ENCODE measurements at places on chromosomes 2 and 18.
A peak's percentile ranks its signal among the peaks of the same experiment; 100 is the strongest.

DNA sequence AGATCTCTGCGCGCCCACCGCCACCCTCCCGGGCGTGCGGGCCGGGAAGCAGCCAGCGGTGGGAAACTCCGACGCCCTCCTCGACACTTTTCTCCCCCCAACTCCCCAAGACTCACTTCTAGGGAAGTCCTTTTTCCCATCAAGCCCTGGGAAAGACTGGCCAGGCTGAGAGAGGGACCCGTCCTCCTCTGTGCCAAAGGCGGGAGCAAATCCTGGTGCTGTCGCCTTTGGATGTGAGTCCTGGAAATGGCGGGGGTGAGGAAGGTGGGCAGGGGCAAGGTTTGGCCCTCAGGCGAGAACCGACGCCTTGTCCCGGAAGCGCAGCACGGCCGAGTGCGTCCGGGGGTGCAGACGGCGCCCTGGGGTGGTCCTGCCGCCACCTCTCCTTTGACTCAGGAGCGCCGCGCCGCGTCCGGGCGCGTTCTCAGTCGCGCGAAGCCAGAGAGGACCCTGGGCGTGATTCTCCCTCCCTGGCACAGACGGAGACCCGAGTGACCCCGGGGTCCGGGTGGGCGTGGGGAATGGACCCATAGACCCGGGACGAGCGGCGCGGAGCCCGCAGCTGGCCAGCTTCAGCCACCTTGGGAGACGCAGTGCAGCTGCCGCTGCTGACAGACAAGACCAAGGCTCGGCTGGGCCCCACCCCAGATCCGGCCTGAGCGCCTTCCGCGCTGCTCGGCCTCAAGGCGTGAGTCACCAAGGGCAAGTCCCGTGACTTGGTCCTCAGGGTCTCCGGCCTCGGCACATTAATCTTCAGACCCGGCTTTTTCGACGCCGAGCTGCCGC is 3.5 kb upstream of the LBX2 start:
- DNase-seq = peak; percentile 30

GRCh38 chr2:85994421-85994777 is 105.6 kb upstream of the ST3GAL5 start:
- DNase-seq = no peak

DNA sequence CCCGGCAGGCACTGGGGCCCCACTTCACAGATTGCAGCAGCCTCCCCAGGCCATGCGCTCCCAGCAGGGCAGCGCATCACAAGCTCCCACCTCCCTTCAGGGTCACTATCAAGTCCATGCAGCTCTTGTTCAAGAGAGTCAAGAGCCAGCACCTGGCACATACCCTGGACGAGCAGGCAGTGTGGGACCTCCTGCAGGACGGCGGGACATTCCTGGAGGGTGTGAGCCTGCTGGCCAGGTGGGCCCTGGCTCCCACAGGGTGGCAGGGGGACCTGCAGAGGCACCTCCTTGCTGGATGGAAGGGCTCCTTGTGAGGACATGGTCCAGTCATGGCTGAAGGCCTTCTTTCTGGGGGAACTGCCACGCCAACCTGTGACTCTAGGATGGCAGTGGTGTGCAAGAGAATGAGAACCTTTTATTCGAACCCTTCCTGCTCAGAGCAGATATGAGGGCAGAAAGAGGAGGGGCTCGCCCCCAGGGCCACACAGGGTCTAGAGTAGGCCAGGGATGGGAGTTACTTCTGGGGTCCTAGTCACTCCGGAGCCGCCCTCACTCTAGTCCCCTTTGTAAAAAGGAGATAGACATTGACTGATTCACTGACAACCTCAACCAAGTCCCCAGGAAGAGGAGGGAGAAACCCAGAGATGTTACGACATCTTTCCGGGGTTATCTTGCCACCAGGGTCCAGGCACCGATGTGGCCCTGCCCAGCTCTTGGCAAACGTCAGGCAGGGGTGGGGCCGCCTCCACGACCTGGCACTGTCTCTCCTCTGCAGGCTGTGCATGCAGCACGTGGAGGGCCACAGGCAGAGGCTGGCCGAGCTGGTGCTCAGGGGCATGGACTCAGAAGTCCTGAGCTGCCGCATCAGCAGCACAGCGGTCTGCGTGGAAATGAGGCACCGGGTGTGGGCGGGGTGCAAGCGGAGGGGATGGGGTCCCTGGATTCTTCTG is 31.3 kb downstream of the HJURP start:
- no peak for DNase-seq

GRCh38 chr18:10205151-10205550 is 249.3 kb upstream of the APCDD1 start:
- no peak for DNase-seq

- peak; percentile 27 for DNase-seq
Measured at GRCh38 chr2:24491542-24492420, 727 bp downstream of the NCOA1 start.

DNA sequence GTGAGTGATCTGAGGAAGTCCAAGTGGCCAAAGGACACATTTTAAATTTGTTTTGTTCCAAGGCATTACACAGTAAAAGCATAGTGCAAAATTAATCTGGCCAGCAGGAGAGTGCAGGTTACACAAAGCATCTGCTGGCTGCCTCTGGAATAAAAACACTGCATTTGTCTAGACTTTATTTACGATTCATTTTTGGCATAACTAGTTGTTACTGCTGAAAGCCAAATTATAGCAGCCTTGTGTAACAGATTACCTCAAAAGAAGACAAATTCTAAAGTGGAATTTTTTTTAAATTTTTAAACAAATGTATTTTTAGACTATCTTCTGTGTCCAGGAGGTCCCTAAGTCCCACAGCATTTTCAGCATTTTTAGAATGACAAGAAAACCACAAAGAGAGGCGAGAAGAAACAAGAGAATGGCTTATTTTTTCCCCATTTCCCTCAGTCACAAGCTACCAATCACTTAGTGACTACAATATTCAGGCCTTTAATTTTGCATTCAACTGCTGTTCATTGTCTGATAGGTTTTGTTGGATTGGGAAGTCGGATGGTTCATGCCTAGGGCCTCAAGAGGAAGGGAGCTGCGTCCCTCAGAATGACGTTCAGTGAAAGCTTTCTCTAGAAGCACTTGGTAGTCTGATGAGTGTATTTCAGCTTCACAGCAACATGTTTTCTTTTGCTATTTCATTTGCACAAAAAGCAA is 46.0 kb downstream of the TMEFF2 start:
- DNase-seq = no peak

- DNase-seq = no peak
Measured at GRCh38 chr18:10188971-10189810, 265.2 kb upstream of the APCDD1 start.

DNA sequence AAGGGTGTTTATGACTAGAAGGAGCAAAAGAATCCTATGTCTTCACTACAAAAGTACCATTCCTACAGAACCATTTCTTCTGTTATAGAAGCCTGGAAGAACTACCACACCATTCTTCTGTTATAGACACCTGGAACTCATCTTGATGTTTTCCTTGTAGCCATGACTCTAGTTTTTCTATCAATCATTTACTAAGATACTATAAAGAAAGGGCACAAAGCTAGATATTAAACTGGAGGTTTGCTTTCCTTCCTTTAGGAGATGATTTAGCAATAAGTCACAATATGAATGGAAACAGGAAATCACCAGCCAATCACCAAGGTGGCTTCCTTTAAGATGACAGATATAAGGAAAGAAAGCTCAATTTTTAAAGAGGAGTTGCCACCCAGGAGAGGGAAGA is 100.3 kb upstream of the NEUROD1 start:
- no peak for DNase-seq

DNA sequence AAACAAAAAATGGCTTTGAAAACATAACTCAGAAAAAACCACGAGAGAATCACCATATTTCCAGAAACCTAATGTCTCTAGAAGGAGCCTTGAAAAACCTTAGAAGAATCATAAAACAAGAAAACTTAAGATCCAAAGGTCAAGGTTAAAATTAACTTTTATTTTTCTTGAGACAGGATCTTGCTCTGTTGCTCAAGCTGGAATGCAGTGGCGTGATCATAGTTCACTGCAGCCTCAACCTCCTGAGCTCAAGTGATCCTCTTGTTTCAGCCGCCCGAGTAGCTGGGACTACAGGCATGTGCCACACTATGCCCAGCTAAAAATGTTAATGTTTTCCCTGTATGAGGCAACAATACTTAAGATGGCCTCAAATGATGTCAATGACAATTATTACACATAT is 254.2 kb upstream of the SESTD1 start:
- no peak for DNase-seq

- DNase-seq = no peak
Measured at GRCh38 chr2:27729198-27729597, 42.3 kb upstream of the MRPL33 start.

GRCh38 chr2:224181534-224182155 is 142.6 kb upstream of the SERPINE2 start:
- no peak for DNase-seq

- DNase-seq = no peak
Measured at GRCh38 chr2:172232708-172233396, 130.2 kb upstream of the DLX2 start.

DNA sequence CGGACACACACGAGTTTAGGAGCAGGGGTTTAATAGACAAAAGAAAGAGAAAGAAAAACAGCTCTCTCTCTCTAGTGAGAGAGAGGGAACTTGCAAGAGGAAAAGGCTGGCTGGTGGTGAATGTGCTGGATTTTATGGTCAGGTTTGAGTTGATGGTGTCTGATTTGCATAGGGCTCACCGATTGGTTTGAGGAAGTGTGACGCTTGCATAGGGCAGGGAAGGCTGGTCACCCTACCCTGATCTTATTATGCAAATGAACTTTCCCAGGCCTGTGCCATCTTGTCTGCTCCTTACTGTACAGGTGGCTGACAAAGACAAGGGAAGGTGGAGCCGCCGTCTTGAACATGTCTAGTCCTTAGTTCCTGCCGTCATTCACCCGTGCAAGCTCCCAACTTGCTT is 408.9 kb downstream of the RIT2 start:
- DNase-seq = no peak

DNA sequence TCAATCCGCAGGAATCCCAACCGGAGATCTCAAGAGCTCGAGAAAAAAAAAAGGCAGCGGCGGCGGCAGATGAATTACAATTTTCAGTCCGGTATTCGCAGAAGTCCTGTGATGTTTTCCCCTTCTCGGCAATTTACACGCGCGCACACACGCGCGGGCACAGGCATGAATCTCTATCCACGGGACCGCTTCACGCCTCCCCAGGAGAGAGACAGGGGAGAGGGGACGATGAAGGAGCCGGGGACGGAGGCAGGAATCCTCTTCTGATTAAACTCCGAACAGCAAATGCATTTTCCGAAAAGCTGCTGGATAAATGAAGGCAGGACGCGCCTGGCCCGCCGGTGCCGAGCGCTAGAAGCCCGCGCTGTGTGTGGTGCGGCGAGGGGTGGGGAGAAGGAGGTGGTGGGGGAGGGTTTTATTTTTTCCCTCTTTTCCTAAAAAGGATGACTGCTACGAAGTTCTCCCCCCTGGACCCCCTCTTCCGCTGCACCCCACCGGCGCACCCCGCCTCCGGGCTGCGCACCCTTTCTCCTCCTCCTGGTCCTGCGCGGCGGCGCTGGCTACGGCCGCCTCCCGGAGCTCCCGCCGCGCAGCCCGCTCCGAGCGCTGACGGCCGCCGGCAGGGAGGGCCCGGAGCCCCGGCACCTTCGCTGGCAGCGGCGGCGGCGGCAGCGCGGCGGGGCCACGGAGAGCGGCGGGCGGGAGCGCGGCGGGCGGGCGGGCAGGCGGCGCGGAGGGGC is at the start of gene BCL2:
Gene BCL2 (minus strand): TSS at position 387 of the 740 bp plus-strand sequence.
- no peak for DNase-seq

DNA sequence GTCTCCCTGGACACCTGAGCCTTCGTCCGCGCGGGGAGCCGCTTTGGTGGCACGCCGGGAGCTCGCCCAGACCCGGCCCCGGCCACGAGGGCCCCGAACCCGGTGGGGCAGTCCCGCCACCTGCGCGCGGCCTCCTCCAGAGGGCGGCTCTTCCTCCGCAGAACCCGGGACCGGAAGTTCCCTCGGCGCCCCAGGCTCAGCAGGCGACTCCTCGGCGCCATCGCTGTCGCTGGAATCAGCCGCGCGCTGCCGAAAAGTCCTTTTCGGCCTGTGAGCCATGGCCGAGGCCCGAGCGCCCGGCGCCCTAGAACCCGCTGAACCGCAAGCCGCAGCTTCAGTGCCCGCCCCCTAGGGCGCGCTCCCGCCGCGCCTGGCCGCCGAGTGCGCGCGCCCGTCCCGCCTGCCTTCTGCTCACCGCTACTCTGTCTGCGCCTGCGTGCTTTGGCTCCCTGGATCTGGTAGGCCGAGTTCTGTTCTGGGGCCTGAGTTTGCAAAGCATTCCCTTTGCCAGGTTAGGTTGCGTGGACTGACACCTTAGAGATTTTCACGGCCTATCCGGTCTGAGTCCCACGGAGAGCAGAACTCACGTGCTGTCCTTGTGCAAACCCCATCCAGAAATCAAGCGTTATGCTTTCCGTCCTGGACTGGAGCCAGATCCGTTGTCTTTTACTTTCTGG is at the start of gene GCFC2:
Gene GCFC2 (minus strand): TSS at position 339 of the 677 bp plus-strand sequence. CDS start 60 bp downstream, at position 279.
- DNase-seq = peak; percentile 43

DNA sequence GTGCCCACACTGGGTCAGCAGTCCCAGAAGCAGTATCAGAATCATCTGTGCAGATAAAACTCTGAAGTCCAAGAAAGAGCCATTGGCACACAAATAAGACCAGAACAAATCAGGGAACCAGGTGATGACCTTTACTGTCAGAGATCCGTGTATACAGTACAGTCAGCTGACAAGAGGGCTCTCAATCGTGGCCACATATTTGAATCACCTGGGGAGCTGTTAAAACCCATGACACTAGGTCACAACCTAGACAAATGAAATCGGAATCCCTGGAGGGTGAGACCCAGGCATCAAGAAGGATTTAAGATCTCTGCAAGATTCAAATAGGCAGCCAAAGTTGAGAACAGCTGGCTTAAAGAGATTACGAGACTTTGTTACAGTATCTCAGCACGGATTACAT is 807.1 kb downstream of the RNF144A start:
- no peak for DNase-seq

DNA sequence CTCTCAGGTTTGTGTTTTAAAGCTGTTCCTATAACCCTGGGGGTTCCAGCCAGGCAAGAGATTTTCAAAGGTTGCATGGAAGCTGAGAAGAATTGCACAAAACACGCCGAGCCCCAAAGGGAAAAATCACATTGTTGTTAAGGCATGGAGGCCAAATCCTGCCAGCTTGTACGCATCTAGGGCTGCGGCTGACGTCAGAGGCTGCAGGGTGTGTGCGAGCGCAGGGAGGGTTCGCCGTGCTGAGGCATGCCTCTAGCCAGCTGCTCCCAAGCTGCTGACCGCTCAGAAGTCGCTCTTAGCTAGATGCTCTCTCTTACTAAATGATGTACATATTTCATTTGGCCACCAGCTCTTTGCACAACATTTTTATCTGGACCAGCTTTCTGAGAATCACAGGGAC is 191.8 kb downstream of the LPIN1 start:
- no peak for DNase-seq

GRCh38 chr2:49490710-49491109 is 336.4 kb upstream of the FSHR start:
- DNase-seq = no peak

- no peak for DNase-seq
Measured at GRCh38 chr2:61272421-61273070, 110.6 kb downstream of the C2orf74 start.

- DNase-seq = no peak
Measured at GRCh38 chr2:129229830-129230441, 749.5 kb upstream of the RAB6C start.

- DNase-seq = no peak
Measured at GRCh38 chr2:160257041-160257742, 57.1 kb upstream of the ITGB6 start.

All from stimulated activated CD8-positive, alpha-beta memory T cell treated with anti-CD3 and anti-CD28 coated beads, Interleukin-4, amount 100 ng/mL, for 1 hour (primary cell).